ENCODE measurements at places on chromosomes 12 and 14.

GRCh38 chr12:124774462-124775167, 89.0 kb downstream of the SCARB1 start:
- no peak for DNase-seq

DNA sequence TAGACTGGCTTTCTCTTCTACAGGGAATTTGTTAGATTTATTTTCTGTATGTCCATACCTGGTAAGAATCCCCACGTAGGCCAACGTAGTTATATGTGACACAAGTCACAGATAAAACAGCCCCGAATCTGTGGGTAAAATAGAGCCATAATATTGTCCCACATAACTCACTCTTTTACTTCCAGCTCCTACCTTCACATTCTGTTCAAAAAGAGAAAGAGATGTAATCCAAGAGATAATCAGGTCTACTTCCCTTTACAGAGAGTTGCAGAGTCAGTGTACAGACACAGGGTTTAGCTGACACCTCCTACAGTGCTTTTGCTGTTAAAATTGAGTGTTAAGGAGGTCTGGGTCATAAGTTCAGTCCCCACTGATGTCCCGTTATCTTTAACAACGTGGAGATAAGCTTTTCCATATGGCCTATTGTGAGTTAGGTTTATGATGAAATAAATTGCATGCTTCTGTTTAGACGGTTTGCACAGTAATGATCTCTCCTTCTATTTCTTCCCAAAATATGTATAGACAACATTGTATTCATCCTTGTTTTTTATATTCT, 446.5 kb downstream of the ADAMTS20 start:
- DNase-seq: no peak

DNA sequence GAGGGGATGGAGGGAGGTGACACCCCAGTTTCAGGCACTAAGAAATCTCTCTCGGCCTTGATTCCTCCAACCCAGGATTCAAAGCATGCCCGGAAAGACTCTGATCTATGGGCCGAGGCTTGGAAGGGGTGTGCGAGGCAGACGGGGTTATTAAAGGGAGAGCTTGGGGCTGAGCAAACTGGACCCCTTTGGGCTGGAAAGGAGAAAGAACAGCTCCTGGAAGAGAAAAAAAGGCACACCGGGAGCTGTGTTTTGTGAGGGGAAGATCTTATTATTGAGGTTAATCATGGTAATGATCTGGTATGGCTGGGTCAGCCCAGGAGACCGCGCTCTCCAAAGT, 5.7 kb upstream of the HOXC4 start:
- no peak for DNase-seq

DNA sequence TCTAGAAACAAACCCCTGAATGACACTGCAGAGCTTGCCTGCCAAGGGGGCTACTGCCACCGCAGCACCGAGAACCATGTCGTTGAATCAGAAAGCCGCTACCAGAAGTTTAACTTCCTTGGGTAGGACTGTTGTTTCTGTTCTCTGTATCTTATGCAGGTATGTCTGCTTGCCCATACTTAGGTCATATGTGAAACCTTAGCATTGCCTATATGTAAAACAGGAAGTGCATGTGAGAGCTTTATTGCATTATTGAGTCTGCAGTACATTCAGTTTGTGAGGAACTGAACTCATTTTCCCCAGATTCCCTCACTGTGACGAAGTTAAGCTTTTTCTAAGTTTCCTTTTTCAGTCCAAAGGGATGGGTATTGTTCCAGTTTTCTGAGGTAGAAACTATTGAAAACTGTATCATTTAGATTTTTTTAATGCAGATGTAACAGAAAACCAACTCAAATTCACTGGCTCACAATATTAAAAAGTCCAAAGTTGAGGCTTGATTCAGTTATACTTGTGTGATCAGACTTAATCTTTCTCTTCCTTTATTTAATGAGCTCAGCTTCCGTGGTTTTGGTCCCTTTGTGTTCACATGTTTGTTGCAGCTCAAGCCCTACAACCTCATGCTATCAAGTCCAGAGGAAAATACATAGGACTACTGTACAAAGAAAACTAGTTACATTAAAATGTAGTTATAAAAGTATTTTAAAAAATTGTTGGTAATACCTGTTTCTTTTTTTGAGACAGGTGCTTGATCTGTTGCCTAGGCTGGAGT, 6.9 kb downstream of the FBXO34 start:
- DNase-seq: no peak

DNA sequence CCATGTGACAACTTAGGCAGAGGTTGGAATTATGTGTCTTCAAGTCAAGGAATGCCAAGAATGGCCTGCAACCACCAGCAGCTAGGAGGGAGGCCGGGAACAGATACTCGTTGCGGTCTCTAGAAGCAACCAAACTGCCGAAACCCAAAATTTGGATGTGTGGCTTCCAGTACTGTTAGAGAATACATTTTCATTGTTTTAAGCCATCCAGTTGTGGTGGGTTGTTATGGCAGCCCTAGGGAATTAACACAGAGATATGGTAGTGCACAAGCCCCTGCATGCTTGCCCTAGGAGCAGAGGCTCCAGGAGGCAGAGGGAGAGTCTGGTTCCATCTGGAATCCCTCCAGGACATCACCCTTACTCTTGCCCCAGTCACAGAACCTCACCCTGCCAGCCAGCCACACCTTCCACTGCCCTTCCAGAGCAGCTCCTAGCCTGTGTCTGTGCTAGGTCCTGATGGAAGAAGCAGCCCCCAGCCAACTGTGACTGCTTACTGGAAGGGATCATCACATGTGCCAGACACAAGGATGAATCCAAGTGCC, 19.5 kb downstream of the PITPNM2 start:
- peak; percentile 77 for DNase-seq

- DNase-seq: no peak
Measured at GRCh38 chr12:132603240-132604150, 6.9 kb downstream of the LRCOL1 start.

GRCh38 chr12:63208956-63209355, 58.0 kb upstream of the AVPR1A start:
- no peak for DNase-seq

DNA sequence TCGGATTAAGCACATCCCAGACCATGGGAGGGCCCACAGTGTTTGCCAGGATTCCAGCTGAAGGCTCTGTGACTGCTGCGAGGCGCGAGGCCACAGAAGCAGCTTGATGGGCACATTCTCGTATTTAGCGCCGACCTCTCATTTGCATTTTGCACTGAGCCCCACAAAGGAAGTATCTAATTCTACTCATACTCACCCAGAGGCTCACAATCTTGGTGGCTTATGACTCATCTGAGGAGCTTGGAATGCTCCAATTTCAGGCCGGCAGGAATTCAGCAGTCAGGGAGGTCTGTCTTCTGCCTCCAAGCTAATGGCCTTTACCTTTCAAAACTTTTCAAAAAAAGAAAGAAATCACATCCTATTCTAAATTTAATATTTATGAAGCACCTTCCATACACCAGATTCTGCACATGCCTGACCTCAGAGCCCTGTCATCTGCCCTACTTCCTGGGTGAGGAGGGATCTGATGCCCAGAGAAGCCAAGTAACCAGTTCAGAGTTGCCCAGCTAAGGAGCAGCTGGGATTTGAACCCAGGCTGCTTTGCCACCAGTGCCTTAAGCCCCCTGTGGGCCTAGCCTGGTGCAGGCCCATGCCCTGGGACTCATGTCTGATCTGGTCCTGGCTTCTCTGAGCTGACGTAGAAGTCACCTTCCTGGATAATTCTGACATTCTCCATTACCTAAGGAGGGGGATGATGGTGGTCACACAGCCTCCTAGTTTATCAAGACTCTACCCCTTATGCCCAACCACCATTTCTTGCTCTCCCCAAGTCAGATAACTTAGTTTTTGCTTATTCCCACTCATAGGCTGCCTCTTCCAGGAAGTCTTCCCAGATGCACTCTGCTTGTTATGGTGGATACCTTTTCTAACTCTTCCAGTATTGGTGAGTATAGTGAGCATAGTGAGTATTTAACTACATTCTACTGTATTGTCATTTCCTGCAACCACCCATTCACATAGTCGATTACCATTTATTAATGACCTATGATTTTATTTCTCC, 198.9 kb downstream of the RBM19 start:
- no peak for DNase-seq

DNA sequence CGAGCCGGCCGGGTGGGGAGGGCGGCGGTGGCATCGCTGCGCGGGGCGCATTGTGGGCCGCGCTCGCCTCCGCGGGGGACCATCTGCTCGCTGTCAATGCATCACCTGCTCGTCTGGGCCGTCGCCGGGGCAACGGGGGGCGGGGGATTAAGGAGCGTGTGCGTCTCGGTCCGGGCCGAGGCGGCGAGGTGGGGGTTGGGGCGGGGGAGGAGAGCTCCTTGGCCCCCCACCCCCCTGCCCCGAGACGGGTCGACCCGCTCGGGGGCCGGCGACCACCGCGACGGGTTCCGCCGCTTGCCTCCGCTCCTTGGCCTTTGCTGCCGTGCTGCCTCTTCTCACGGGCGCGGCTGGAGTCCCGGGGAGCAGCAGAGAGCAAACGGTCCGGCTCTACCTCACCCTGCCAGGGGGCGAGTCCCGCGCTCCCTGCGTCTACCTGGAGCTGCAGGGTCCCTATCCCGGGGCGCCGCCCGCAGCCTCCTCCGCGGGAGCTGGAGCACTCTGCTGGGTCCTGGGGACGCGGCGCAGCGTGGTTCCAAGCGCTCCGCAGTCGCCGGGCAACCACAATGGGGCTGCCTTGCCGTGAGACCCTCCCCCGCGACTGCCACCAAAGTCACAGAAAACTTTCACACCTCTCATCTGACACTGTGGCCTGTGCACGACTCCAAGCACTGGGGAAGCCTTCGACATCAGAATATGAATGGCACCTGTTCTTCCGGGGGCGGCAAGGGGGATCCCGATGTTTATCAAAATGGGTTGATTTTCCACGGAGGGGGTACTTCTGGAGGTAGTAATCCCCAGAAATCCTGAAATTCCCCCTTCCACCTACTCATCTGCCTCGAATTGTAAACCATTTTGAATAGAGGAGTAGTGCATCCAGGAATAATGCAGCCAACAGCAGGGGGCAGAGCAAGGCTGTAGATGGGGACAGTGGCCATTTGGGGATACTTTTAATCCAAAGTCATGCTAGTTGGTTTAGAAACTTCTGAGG, at the start of gene C12orf42:
Gene C12orf42, minus strand, starts transcription at position 500 of the 988 bp plus-strand sequence. CDS start 17,542 bp downstream, outside the sequence.
- DNase-seq: peak; percentile 95

DNA sequence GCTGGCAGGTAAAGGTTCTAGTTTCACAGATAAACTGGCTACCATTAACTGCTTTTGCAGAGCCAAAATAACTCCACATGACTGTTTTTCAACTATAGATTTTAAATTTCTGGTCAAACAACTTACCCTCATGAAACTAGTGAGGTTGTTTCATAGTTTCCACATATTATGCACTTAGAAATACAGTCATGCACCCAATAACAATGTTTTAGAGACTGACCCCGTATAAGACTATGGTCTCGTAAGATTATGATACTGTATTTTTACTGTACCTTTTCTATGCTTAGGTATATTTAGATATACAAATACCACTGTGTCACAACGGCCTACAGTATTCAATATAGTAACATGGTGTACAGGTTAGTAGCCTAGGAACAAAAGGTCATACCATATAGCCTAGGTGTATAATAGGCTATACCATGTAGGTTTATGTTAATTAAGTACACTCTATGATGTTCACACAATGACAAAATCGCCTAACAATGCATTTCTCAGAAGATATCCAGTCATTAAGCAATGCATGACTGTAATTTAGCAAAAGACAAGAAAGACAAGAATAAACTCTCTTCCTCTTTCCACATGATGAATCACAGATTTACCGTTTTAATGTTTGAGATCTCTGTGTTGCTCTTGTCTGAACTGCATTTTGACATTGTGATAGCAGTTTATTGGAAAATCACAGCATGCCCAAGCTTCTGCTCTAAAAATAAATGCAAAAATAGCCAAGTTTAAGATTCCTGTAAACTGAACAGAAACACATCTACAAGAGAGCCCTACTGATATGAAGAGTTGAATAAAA, 17.1 kb downstream of the DICER1 start:
- DNase-seq: no peak

DNA sequence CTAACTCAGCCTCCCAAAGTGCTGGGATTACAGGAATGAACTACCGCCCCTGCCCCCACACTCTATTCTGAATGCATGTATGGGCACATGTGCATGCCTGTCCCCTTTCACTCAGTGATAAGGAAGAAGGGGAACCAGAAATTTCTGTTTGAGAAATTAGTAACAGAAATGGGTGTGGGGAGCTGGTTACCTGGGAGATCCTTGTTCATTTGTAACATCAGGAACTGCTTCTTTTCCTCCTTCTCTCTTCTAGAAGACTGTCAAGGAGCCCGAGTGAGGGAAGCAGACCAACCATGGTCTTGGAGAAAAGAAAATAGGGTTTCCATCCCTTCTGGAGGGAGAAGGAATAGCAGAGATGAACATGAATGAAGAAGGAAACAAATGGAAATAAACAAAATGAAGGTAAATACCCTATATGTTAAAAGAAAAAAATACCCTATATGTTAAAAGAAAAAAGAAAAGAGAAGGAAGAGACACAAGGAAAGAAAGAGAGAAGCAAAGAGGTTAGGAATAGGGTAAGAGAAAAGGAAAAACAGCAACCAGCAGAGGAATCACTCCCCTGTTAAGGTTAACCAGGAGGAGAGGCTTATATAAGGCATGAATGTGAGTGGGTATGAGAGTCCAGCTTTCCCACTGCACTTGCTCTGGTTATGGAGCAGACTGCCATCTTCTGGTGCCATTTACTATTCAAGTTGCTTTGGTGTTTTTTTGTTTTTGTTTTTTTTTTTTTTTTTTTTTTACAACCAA, 3.3 kb downstream of the PPP1R3E start:
- DNase-seq: no peak

DNA sequence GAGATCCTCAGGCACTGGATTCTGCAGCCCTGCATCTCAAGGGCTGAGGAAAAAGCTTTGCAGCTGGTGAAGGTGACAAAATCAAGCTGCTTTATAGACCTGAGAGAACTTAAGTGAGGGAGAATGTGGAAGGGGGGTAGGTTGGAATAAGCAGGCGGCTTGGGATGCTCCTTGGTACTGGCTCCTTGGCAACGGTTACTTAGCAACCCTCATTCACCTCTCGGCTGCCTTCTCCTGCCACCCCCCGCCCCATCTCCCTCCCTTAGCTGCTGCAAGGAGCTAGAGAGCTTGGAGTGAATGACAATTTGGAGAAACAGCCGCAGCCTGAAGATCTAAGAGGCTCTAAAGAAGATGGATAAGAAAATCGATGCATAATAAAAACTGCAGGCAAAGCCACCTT, 44.1 kb upstream of the CISTR start:
- DNase-seq: no peak

DNA sequence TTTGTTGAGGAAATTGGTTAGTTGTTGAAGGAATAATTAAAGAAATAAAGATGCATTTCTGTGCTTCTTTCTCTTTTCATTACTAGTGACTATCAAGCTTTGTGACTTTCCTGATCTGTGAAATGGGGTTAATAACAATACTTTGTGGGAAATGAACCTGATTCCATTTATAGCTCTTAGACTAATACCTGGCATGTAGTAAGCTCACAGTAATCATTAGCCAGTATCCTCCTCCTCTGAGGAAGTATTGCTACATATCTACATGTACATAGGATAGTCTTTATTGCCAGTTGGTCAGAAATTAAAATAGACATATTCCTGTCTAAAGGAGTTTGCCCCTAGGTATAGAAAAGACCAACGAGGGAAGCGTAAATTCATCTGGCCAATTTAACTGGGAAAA, 1.8 kb upstream of the CCDC198 start:
- DNase-seq: no peak

Measured in NCI-H1105 (cell line).